NCI-H748 treated with DMSO at 0.1 percent for 48 hours (cell line): ENCODE measurements at places on chromosomes 16 and 17.

GRCh38 chr17:9549215-9549614 is 26.4 kb downstream of the STX8 start:
- no peak for DNase-seq

DNA sequence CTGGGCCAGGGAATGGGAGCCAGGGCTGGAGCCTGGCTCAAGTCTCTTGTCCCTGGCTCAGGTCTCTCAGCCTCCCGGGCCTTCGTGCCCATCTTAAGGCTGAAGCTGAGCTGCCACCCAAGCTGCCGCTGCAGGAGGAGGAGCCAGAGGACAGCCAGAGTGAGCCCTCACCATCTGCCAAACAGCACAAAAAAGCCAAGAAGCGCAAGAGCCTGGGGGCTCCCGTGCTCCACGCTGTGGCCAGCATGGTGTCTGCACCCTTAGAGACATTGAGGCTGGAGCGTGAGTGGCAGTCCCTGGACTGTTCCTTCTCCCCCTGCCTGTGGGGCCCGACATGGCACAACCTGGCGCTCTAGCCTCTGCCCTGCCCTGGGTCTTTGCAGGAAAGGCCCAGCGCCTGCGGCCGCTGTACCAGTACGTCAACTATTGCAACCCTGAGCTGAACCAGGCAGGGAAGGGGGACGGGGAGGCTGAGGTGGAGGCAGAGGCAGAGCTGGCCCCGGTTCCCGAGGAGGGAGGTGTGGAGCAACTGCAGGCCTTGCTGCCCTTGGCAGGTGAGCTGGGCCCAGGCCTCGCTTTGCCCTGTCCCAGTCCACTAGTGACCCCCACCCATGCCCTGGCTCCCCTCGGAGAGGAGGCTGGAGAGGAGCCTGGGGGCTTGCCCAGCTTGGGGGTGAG is 1.3 kb downstream of the C16orf86 start:
- peak; percentile 28 for DNase-seq

- DNase-seq, result no peak
Observed at GRCh38 chr16:52591471-52591870, 44.5 kb upstream of the TOX3 start.

GRCh38 chr17:66476014-66476413 is 173.6 kb downstream of the PRKCA start:
- DNase-seq, result no peak

- no peak for DNase-seq
Observed at GRCh38 chr17:82832881-82833475, 6.8 kb downstream of the ZNF750 start.

- no peak for DNase-seq
Observed at GRCh38 chr16:66166490-66166889, 200.0 kb upstream of the CDH5 start.

DNA sequence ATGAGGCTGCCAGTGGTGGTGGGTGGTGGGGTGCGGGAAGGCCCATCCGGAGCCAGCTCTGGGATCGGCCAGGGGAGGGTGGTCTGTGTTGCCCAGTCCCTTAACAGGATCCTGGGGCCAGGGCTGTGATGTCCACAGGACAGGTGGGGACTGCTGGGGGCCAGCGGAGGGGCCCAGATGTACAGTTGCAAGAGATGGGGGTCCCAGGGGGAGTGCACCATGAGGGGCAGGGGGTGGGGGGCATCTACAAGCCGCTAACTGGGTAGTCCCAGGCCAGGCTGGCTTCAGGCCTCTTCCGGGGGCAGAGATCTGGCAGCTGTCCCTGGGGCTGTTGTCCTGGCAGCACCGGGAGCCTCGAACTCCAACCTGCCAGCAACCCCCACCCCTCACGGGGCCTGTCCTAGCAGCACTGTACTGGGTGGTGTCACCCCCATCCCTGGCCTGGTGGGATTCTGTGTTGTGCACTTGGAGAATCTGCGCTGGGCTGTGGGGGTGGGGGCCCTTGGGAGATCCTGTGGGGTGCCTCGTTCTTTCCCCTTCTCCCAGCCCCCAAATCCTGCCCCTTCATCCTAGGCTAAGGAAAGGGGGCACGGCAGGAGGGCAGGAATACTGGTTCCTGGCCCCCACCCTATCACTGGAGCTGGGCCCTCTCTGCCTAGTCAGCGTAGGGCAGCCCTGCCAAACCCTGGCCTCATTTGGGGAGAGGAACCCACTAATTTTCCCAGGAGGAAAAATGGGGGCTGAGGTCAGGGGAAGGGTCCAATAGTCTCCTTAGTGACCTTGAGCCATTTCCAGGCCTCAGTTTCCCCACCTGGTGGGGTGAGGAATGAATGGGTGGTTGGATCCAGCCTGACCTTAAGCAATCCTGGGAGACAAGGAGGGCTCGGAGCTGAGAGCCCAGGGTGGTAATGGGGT is 1.4 kb downstream of the MTSS2 start:
- DNase-seq, result no peak

DNA sequence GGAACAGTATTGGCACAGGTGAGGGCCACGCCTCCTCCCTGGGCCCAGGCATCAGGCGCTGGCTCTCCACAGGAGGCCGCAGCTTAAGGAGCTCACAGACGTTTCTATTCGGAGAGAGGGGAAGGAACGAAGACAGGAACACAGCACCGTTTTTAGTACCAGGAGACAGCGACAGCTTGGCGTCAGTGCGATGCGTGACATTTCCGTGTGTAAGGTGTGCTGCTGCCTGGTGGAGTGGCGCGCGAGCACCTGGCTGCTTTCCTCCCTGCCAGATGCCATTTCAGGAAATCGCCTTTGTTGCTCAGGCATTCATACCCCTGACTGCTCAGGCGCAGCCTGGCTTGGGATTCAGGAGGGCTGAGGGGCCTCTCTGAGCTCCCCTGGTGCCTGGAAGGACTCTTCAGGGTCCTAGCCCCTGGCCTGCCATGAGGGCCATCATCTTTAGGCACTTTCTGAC is 367.5 kb downstream of the CPPED1 start:
- no peak for DNase-seq

GRCh38 chr17:77451245-77451893 is 310.6 kb downstream of the SEC14L1 start:
- no peak for DNase-seq

- no peak for DNase-seq
Observed at GRCh38 chr17:27904534-27905446, 11.6 kb upstream of the LYRM9 start.

DNA sequence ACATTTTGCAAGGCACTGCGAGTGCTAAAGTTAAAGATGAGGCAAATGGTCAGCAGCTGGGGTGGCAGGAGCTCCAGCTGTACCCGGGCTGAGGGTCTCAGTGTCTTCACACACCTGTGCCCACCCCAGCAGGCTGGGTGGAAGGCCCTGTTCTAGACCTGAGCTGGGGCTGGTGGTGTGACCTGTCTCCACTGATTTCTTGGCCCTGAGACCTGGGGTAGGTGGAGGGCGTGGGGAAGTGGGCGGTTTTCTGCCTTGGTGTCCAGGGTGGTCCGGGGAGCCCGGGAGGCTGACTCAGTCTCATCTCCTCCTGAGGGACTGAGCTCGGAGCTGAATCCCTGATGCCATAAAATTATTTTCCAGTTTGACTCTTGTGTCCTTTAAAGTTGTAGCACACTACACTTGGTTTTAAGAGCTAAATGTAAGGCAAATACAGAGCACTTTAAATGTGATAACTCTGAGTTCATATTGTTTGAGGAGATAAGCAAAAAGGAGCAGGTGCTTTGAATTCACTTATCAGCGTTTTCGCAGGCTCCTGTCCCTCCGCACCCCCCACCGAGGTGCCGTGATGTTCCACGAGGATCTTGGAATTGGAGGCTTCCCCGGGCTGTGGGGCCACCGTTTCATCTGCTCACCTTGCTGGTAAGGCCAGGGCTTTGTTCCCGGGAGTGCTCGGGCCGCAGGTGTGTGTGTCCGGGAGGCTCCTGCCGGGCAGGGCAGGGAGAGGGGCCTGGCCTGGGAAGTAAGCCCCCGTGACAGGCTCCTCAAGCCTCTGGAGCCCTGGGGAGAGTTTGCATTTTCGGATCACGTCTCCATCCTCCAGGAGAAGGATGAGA is 117.0 kb downstream of the AATF start:
- DNase-seq, result no peak

- no peak for DNase-seq
Observed at GRCh38 chr16:89811321-89811720, 5.1 kb downstream of the FANCA start.

- DNase-seq, result peak; percentile 61
Observed at GRCh38 chr16:77211880-77212740, 12.9 kb downstream of the SYCE1L start.

GRCh38 chr16:63943566-63943965 is 1178.3 kb downstream of the CDH11 start:
- DNase-seq, result no peak

GRCh38 chr16:25827709-25828108 is 135.9 kb downstream of the HS3ST4 start:
- no peak for DNase-seq

DNA sequence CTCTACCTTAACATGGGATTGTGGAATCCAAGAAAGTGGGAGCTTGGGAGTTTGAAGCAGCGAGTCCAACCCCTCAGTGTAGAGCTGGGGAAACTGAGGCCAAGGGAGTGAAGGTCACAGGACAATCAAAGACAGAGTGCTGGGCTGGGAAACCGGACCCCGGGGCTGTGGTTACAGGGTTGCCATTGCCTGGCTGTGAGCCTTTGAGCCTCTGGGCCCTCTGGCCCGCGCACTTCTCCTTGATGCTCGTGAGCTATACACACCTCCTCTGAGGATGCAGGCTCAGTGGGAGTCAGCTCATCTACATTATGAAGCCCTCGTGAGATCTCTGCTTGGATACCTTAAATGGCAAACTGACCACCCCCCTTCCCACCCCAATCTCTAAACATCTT is 2.1 kb downstream of the ABCC3 start:
- DNase-seq, result no peak

GRCh38 chr17:71870546-71870862 is 250.3 kb upstream of the SOX9 start:
- peak; percentile 89 for DNase-seq

- no peak for DNase-seq
Observed at GRCh38 chr17:63446753-63447470, 806 bp upstream of the CYB561 start.

- DNase-seq, result no peak
Observed at GRCh38 chr16:89116341-89117226, 22.9 kb downstream of the ACSF3 start.

DNA sequence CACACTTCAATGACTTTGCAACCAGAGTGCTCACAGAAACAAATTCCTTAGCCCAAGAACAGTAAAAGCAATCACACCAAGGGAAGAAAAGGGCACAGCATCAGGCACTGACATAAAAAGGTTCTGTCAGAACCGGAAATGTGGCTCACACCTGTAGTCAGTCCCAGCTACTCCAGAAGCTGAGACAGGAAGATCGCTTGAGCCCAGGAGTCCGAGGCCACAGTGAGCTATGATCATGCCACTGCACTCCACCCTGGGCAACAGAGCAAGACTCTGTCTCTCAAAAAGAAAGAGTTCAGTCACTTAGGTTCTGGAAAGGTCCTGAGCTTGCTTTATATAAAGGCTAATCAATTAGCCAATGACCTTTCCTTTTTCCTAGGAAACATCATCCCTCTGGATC is 22.7 kb downstream of the YWHAE start:
- DNase-seq, result no peak

DNA sequence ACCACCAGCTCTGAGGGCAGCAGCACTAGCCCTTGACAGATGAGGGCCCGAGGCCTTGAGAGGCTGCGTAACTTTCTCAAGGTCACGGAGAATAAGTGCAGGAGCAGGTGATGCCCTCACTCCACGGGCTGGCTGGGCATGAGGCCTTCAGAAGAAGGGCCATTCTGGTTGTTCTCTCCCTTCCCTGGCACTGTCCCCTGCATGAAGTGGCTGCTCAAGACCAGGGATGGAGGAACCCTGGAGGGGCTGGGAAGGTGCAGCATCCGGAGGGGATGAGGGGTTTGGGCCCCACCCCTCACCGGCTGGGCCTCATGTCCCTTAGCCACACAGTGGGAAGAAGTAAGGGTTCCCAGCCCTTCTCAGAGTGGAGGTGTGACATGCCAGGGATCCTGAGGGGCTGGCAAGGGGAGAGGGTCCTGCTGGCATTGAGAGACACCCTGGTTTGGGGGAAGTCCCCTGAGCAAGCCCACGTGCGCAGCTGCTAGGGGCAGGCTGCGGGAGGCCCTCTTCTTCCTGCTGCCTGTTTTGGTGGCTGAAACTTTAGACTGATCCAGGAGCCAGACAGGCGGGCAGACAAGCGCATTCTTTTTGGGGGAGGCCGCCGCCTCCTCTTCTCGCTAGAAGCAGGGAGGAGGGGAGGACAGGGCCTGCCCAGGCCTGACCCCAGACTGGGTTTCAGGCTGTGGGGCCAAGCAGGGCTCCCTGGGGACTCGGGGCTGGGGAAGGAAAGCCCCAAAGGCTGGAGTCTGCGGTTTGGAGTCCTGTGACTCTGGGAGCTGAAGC is 74.0 kb downstream of the N4BP1 start:
- no peak for DNase-seq

GRCh38 chr16:11824362-11824761 is 27.0 kb downstream of the RSL1D1 start:
- no peak for DNase-seq

DNA sequence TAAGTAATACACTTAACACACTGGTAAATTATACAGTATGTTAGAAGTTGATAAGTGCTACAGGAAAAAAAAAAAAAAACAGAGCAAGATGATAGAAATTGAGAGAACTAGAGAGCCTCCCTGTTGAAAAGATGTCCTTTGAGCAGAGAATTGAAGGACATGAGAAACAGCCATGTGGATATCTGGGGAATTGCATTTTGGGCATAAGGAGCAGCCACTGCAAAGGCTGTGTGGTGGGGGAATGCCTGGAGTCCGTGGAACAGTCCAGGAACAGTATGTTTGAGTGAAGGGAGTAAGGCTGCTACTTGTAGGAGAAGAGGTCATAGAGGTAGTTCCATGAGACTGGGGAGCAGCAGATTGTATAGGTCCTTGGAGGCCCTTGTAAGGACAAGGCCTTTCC is 178.4 kb downstream of the FTO start:
- no peak for DNase-seq

GRCh38 chr17:68320943-68321555 is 29.8 kb downstream of the ARSG start:
- no peak for DNase-seq

- DNase-seq, result no peak
Observed at GRCh38 chr16:57352636-57353047, 5.9 kb upstream of the CCL22 start.

- DNase-seq, result no peak
Observed at GRCh38 chr17:76184290-76184689, 43.2 kb upstream of the FOXJ1 start.

- no peak for DNase-seq
Observed at GRCh38 chr17:3879591-3880417, 13.0 kb downstream of the CAMKK1 start.

GRCh38 chr16:8806272-8806983 is 8.8 kb downstream of the PMM2 start:
- no peak for DNase-seq

- DNase-seq, result no peak
Observed at GRCh38 chr16:10339777-10340732, 45.8 kb upstream of the ATF7IP2 start.

- no peak for DNase-seq
Observed at GRCh38 chr17:61245706-61246135, 153.9 kb upstream of the TBX2 start.

- no peak for DNase-seq
Observed at GRCh38 chr16:79740252-79740651, 139.7 kb upstream of the MAF start.

GRCh38 chr16:46612121-46612520 is 9.1 kb downstream of the SHCBP1 start:
- DNase-seq, result no peak

- no peak for DNase-seq
Observed at GRCh38 chr17:70021726-70022125, 53.3 kb upstream of the KCNJ16 start.
